Vagina (tissue), 2 donors: ENCODE measurements at places on chromosomes 6 and 20.

GRCh38 chr6:167091805-167092107 is 31.1 kb upstream of the CCR6 start:
- H3K27me3 ChIP-seq: no peaks in the 10 kb centered on the region
- H3K4me3 ChIP-seq: no peak overlapping the region
- no peaks in the 10 kb centered on the region for H3K36me3 ChIP-seq
- DNase-seq: no peak
- no peak overlapping the region for H3K27ac ChIP-seq
- no peaks in the 10 kb centered on the region for H3K4me1 ChIP-seq

GRCh38 chr6:16725145-16725864 is 36.0 kb downstream of the ATXN1 start:
- H3K27ac ChIP-seq: peak overlapping the region; percentile 83
- H3K36me3 ChIP-seq: no peaks in the 10 kb centered on the region
- H3K27me3 ChIP-seq: no peaks in the 10 kb centered on the region

DNA sequence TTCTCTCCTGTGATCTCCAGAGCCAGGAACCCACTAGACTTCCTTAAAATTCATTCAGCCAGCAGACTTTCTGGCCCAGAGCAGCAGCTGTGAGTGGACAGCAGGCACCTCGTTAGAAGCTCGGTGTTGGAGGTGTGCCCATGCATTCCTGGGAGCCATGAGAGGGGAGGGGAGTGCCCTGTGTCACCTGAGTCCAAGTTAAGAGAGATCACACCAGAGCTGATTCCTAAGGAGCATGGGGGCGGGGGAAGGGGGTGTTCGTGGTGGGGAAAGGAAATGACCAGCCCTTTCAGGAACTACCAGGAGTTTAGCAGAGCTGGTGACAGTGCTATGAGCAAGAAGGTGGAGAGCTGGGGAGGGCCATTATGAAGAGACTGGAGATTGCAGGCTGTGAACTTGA is 46.9 kb downstream of the GFRA4 start:
- H3K4me1 ChIP-seq: peaks cover 6% of the 10 kb centered on the region
- H3K36me3 ChIP-seq: no peaks in the 10 kb centered on the region
- no peak overlapping the region for H3K4me3 ChIP-seq
- no peak for DNase-seq

- no peak overlapping the region for H3K27ac ChIP-seq
- no peaks in the 10 kb centered on the region for H3K4me1 ChIP-seq
- H3K27me3 ChIP-seq: no peaks in the 10 kb centered on the region
- H3K4me3 ChIP-seq: no peak overlapping the region
These were observed 11.3 kb downstream of the PRRC2A start for GRCh38 chr6:31631681-31632278.

GRCh38 chr6:63578757-63579156 is 6.5 kb downstream of the LOC128125822 start:
- no peaks in the 10 kb centered on the region for H3K36me3 ChIP-seq
- H3K27me3 ChIP-seq: no peaks in the 10 kb centered on the region
- DNase-seq: no peak
- no peak overlapping the region for H3K4me3 ChIP-seq
- no peak overlapping the region for H3K27ac ChIP-seq
